ENCODE measurements at places on chromosomes 3 and 15. TPM values are rescaled to one million over a fixed set of nuclear protein-coding genes. Genes with fewer than 3 reads are reported as not detected.

Gene NECTIN3
- 2.1 TPM for polyA plus RNA-seq

Gene PRTG
- 0.15 TPM for polyA plus RNA-seq

Gene HDC
- polyA plus RNA-seq: 0.20 TPM

GRCh38 chr3:143445118-143445517 is 325.5 kb downstream of the CHST2 start:
- no peak for DNase-seq

- no peak for DNase-seq
Measured at GRCh38 chr15:101326462-101327146, 31.6 kb upstream of the SNRPA1 start.

Data from psoas muscle (tissue), 8 donors.